ENCODE measurements at places on chromosomes 2 and 18. TPM values are rescaled to one million over a fixed set of nuclear protein-coding genes. Genes with fewer than 3 reads are reported as not detected.

Gene PDE6D
- total RNA-seq = 16.0 TPM

Gene TSPYL6
- not detected for total RNA-seq

Gene FSIP2
- total RNA-seq = 6.7 TPM

Gene ABCG5
- total RNA-seq = not detected

Gene LIMS3
- 0.72 TPM for total RNA-seq

Gene INSIG2
- 12.5 TPM for total RNA-seq

Gene CLEC4F
- total RNA-seq = not detected

DNA sequence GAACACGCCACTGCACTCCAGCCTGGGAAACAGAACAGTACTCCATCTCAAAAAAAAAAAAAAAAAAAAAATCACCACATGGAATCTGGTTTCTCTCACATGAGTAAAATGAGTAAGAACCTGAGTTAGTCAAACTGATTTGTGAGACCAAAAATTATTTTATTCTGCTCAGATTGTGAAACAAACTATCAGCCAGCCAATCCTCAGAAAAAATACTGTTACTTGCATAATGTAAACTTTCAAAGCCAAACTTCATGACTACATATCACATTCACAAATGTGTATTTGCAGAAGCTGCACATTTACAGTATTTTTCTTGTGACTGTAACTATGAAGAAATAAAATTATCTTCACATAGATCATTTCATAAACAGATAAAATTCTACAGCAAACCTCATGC lies 23.2 kb downstream of the SUMO1 start:
- DNase-seq = no peak
- H3K27me3 ChIP-seq = no peaks in the 10 kb centered on the region
- no peaks in the 10 kb centered on the region for H3K4me1 ChIP-seq
- H3K4me3 ChIP-seq = no peak overlapping the region
- H3K27ac ChIP-seq = no peak overlapping the region

GRCh38 chr18:58766164-58766563 lies 94.9 kb downstream of the MALT1 start:
- H3K4me3 ChIP-seq = no peak overlapping the region
- H3K36me3 ChIP-seq = no peaks in the 10 kb centered on the region
- DNase-seq = peak; percentile 19
- H3K27ac ChIP-seq = no peak overlapping the region

DNA sequence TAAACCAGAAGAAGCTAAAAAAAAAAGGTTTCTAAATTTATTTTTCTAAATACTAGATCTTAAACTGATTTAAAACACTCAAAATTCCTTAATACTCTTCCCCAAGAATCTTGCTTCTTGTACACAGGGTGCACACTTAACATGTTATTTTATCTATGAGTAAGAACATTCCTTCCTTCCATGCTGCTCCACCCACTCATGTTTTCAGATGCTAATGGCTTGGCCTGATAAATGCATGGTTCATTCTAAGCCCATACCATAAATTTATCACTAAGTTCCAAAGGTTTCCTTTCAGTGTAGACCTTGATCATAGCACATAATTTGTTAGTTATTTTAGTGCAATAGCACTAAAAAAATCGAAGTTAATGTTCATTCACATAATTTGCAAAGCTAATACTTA lies 8.1 kb downstream of the FBXO48 start:
- no peak overlapping the region for H3K4me3 ChIP-seq
- H3K4me1 ChIP-seq = no peaks in the 10 kb centered on the region
- H3K36me3 ChIP-seq = no peaks in the 10 kb centered on the region
- H3K27ac ChIP-seq = no peak overlapping the region
- DNase-seq = no peak

- no peaks in the 10 kb centered on the region for H3K27me3 ChIP-seq
- H3K4me3 ChIP-seq = no peak overlapping the region
- DNase-seq = no peak
- no peak overlapping the region for H3K27ac ChIP-seq
- no peaks in the 10 kb centered on the region for H3K36me3 ChIP-seq
- H3K4me1 ChIP-seq = no peaks in the 10 kb centered on the region
Observed at GRCh38 chr2:129175051-129175450, 804.4 kb upstream of the RAB6C start.

- no peaks in the 10 kb centered on the region for H3K36me3 ChIP-seq
- H3K4me3 ChIP-seq = no peak overlapping the region
- peaks cover 4% of the 10 kb centered on the region for H3K4me1 ChIP-seq
- no peak overlapping the region for H3K27ac ChIP-seq
- H3K27me3 ChIP-seq = no peaks in the 10 kb centered on the region
Observed at GRCh38 chr18:56995579-56996188, 151.2 kb upstream of the BOD1L2 start.

DNA sequence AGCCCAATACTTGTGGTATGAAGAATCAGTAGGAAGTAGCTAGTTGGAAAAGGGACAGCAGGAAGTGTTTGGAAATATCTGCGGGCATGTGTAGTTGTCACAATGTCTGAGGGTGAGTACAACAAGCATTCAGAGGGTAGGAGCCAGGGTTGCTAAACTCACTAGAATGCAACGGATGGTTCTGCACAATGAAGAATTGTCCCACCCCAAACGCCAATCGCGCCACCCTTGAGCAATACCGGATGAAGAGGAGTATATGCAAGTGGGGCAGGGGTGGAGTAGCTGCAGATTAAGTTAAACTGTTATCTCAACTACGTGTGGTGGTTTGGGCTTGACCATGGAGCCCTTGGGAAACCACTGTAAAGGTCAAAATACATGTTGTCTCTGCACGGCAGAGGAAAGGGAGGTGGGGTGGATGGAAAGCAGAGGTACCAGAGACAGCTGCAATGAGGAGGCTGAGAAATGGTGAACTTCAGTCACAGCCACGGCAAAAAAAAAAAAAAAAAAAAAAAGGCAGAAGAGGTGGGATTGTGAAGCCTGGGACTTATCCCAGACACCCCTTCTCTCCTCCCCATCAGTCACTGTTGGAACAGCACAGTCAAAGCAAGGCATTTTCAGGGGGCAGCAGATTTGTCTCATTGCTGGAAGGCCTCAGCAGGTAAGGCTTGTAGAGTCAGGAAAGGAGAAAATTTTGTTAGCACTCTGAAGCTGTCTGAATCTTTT lies 5.2 kb downstream of the CCL20 start:
- H3K27me3 ChIP-seq = no peaks in the 10 kb centered on the region
- no peaks in the 10 kb centered on the region for H3K36me3 ChIP-seq
- H3K27ac ChIP-seq = no peak overlapping the region
- H3K4me1 ChIP-seq = peaks cover under 1% of the 10 kb centered on the region
- H3K4me3 ChIP-seq = no peak overlapping the region

DNA sequence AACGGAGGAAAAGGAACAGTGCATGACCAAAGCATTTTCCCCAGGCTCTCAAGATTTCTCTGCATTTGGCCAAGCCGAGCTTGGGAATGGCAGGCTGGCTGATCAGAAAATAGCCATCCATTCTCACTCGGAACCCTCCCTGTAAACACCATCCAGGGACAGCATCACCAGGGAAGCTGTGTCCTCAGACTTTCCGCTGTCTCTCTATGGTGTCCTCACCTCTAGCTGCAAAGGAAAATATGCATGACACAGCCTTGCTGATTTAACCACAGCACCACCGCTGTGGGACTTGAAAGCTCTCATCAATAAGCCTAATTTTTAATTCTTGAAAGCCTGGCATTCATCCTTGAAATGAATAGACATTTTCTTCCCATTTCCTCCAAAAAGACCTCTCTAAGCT lies 311.7 kb downstream of the EIPR1 start:
- no peak overlapping the region for H3K27ac ChIP-seq
- no peaks in the 10 kb centered on the region for H3K27me3 ChIP-seq
- DNase-seq = peak; percentile 40
- H3K4me1 ChIP-seq = no peaks in the 10 kb centered on the region

- DNase-seq = peak; percentile 35
- H3K4me3 ChIP-seq = no peak overlapping the region
- H3K4me1 ChIP-seq = no peaks in the 10 kb centered on the region
- no peak overlapping the region for H3K27ac ChIP-seq
- no peaks in the 10 kb centered on the region for H3K27me3 ChIP-seq
- H3K36me3 ChIP-seq = no peaks in the 10 kb centered on the region
Observed at GRCh38 chr18:76985156-76985950, 147.2 kb downstream of the MBP start.

DNA sequence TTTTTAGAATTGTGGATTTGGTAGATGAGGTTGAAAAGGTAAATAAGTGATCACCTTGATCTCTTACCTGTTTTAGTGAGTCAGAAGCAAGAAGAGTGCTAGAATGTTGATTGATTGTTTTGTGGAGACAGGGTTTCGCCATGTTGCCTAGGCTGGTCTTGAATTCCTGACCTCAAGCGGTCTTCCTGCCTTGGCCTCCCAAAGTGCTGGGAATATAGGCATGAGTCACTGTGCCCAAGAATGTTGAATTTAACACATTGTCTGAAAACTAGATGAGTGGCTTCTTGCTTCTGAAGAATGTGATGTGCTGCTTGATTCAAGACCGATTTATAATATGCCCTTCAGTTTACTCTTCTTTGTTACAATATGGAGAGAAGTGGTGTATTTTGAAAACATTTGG lies 121.3 kb downstream of the FMNL2 start:
- no peak overlapping the region for H3K27ac ChIP-seq
- no peaks in the 10 kb centered on the region for H3K36me3 ChIP-seq
- peaks cover 24% of the 10 kb centered on the region for H3K4me1 ChIP-seq
- H3K27me3 ChIP-seq = no peaks in the 10 kb centered on the region
- DNase-seq = no peak

GRCh38 chr2:202442882-202443281 lies 66.8 kb downstream of the BMPR2 start:
- no peaks in the 10 kb centered on the region for H3K4me1 ChIP-seq
- H3K4me3 ChIP-seq = peak overlapping the region; percentile 63
- peaks cover 44% of the 10 kb centered on the region for H3K36me3 ChIP-seq
- no peak overlapping the region for H3K27ac ChIP-seq
- no peak for DNase-seq

DNA sequence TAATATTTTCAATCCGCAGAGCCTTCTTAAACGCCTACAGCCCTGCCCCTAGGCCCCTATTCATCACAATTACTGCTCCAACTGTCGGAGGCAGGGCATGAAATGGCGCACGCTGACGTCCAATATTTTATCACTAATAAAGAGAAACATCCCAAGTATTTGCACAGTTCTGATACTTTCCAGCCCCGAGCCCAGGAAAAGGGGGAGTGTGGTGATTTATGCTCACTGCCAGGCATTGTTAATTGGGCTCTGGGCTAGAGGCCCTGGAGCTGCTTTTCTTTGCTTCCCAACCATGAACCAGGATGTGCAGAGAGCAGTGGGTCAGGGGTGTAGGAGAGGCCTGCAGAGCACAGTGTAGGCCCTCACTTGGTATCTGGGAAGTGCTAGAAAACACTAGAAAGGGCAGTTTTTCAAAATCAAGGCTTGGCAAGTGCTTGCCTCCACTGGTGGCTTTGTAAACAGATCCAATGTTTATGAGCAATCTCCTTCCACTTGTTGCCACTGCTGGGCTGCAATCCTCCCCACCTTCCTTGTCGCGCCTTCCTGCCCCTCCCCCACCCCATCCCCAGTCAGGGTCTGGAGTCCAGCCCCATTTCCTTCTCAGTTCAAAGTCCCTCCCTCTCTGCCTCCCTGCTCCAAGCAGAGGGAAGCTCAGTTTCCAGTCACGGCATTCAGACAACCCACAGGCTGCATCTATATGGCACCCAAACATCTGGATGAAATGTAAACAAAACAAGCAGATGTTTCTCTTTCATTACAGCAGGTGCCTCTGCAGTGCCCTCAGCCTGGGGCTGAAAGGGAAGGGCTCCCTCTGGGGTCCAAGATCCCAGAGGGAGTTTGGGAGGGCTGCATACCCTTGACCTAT lies 83.9 kb upstream of the PKDCC start:
- H3K4me1 ChIP-seq = peaks cover 25% of the 10 kb centered on the region
- no peaks in the 10 kb centered on the region for H3K36me3 ChIP-seq
- H3K27ac ChIP-seq = peak overlapping the region; percentile 80
- H3K4me3 ChIP-seq = no peak overlapping the region

- H3K4me1 ChIP-seq = no peaks in the 10 kb centered on the region
- H3K4me3 ChIP-seq = no peak overlapping the region
- no peaks in the 10 kb centered on the region for H3K36me3 ChIP-seq
Observed at GRCh38 chr2:227891673-227892072, 20.2 kb downstream of the DAW1 start.

DNA sequence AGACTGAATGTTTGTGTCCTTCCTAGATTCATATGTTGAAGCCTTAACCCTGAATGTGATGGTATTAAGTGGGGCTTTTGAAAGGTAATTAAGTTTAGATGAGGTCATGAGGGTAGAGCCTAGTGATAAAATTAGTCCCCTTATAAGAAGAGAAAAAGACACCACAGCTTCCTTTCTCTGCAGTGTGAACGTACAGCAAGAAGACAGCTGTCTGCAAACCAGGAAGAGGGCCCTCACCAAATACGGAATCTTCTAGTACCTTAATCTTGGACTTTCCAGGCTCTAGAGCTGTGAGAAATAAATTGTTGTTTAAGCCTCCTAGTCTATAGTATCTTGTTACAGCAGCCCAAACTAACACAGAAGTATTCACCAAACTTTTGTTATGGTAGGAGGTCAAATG lies 57.1 kb upstream of the CYTIP start:
- no peak overlapping the region for H3K27ac ChIP-seq
- H3K4me1 ChIP-seq = no peaks in the 10 kb centered on the region
- DNase-seq = no peak
- no peaks in the 10 kb centered on the region for H3K27me3 ChIP-seq
- H3K36me3 ChIP-seq = no peaks in the 10 kb centered on the region

DNA sequence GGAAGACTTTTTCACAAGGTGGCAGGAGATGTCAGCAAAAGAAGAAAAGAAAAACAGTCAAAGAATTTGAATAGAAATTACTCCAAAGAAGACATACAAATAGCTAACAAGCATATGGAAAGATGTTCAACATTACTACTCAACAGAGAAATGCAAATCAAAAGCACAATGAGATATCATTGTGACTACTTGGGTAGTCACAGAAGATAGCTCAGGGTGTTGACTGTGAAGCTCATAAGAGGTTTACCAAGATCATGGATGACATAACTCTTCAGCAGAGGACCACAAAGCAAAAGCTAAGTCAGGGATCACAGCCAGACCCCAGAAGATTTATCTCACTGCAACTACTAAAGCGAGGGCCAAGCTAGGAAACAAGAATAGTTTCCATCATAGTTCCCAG lies 53.0 kb upstream of the TANK start:
- H3K27me3 ChIP-seq = no peaks in the 10 kb centered on the region
- DNase-seq = no peak
- H3K4me3 ChIP-seq = no peak overlapping the region
- H3K27ac ChIP-seq = no peak overlapping the region
- no peaks in the 10 kb centered on the region for H3K36me3 ChIP-seq
- H3K4me1 ChIP-seq = no peaks in the 10 kb centered on the region

DNA sequence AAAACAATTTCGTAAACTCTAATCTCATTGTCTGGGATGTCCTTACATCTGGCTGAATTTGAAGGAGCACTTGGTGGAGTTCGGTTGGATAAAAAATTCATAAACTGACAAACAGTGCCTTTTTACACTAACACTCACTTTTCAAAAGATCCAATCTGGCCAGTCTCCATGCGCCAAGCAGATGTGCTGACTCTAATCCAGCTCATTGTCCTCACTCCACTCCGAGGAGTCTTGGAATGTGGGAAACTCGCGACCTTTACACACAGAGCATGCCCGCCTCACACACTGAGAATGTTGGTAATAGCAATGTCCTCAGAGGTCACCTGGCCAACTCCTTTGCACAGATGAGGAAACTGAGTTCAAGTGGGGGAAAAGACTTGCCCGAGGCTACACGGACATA lies 66.8 kb downstream of the XDH start:
- no peaks in the 10 kb centered on the region for H3K27me3 ChIP-seq
- H3K4me3 ChIP-seq = no peak overlapping the region
- H3K4me1 ChIP-seq = no peaks in the 10 kb centered on the region
- DNase-seq = no peak
- H3K36me3 ChIP-seq = no peaks in the 10 kb centered on the region
